PC-3 (cell line): ENCODE measurements at places on chromosomes 1 and 21. TPM values are rescaled to one million over a fixed set of nuclear protein-coding genes. Genes with fewer than 3 reads are reported as not detected.

The B3GALT2 gene
- total RNA-seq, result not detected in 2 replicates

The NUP210L gene
- total RNA-seq, result 0.04 TPM in 1 of 2 replicates, not detected in the other

The PRAMEF2 gene
- not detected in 2 replicates for total RNA-seq

DNA sequence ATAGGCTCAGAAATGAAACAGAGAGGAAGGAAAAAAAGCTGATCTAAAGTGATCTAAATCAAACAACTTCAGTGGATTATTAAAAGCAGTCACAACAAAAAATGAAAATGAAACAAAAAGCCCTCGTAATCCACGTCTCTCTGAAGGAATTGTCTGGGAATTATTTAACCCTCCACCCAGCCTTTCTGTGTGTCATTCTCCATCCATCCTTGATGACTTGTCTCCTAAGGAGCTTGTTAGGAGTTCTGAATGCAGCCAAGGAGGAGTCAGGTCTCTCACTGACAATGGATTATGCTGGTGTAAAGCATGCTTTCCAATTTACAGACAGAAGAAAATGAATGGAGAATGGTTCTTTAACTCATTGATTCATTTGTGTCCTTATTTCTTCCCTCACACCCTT lies 359.3 kb upstream of the RUNX1 start:
- no peak for DNase-seq

DNA sequence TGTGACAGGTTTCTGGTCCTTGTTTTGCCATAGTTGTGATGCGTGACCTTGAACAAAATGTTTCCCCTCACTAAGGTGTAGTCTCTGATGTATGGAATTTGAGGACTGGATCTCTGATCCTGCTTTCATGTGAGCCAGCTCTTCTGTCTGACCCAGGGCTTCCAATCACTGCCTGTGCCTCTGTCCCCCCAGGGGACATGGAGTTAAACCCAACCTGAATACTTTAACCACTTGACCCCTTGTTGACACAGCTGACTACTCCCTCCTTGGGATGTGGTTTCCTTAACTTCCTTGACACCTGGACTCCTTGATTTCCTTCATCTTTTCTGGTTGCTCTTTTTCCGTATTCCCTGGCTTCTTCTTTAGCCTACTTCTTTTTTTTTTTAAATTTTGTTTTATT lies 36.0 kb upstream of the SSBP3 start:
- DNase-seq, result no peak

DNA sequence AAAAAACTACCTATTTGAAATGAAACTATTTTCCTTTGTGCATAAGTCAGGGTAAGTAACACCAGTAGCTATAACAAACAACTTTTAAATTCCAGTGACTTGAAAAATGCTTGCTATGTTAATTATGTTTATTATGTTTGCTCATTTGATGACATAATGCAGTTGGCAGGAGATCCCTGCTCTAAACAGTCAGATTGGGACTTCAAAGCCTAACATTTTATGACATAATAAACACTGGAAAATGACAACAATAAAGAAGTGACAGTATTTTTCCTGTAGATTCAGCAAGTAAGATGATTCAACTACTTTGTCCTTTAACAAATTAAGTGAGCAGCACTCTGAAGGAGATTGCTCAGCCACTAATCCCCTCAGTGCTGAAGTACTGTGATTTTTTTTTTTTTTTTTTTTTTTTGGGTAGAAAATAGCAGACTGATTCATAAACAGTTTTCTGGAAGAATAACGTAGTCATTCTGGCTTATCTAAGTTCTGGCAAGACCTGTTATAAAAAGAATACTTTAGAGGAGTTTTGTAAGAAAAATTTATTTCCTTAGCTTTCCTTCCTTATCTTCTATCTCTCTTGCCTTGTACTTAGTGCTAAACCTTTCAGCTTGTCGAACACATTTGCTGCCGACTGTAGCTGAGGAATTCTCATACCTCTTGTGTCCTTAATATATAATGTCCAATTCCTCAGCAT lies 207.2 kb downstream of the PTGER3 start:
- no peak for DNase-seq

GRCh38 chr1:228297822-228298221 lies 90.0 kb downstream of the OBSCN start:
- no peak for DNase-seq

DNA sequence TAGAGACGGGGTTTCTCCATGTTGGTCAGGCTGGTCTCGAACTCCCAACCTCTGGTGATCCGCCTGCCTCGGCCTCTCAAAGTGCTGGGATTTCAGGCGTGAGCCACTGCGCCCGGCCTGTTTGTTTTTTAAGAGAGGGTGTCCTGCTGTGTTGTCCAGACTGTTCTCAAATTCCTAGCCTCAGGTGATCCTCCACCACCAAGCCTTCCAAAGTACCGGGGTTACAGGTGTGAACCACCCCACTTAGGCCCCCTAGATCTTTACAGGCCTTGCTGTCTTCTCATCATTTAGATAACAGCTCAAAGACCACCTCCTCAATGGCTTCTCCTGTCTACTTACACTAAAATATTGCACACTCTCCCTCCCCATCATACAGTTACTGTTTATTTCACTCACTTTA lies 6.3 kb downstream of the SESN2 start:
- no peak for DNase-seq

DNA sequence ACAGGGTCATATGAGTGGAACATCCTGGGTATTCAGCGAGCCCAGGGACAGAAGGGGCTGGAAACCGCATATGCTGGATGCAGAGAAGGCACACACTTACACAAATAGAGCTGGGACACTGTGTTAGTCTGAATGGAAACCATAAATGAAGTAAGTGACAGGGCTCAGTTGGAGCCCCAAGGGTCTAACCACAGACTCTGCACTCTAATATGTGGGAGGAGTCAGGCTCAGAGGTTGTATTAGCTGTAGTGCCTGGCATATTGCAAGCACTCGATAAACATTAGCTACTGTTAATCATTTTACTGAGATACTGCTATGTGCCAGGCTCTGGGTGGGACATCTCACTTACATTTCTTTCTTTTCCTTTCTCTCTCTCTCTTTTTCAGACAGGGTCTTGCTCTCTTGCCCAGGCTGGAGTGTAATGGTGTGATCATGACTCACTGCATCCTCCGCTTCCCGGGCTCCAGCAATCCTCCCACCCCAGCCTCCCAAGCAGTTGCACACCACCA lies 6.5 kb upstream of the OLIG1 start:
- DNase-seq, result no peak

- peak; percentile 80 for DNase-seq
Observed at GRCh38 chr1:16078925-16079656, 5.6 kb upstream of the FAM131C start.

DNA sequence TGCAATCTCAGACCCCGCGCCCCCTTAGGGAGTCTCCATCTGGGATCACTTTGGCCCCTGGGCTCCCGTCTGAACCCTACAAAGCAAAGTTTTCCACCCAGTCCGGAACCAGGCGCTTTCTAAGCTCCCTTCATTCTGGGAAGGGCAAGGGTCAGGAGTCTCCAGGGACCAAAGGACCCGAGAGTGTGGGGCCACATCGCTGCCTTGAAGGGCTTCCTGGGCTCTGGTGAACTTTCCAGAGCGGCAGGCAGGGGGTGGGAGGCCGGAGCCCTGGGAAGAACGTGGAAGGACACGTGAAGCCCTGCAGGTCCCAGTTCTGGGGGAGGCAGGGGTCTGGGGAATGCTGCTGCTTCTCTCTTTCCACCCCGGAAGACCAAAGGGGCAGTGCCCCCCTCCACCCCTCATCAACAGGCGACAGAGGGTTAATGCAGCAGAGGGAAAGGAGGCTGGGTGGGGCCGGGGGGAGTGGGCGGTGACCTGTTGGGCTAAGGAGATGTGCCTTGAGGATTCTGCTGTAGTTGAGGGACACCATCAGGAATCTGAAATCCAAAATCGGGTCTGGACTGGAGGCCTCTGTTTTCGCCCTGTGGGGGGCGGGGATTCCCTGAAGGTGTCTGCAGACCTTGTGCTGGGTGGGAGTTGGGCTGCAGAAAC lies 734 bp downstream of the CDK18 start:
- DNase-seq, result no peak

DNA sequence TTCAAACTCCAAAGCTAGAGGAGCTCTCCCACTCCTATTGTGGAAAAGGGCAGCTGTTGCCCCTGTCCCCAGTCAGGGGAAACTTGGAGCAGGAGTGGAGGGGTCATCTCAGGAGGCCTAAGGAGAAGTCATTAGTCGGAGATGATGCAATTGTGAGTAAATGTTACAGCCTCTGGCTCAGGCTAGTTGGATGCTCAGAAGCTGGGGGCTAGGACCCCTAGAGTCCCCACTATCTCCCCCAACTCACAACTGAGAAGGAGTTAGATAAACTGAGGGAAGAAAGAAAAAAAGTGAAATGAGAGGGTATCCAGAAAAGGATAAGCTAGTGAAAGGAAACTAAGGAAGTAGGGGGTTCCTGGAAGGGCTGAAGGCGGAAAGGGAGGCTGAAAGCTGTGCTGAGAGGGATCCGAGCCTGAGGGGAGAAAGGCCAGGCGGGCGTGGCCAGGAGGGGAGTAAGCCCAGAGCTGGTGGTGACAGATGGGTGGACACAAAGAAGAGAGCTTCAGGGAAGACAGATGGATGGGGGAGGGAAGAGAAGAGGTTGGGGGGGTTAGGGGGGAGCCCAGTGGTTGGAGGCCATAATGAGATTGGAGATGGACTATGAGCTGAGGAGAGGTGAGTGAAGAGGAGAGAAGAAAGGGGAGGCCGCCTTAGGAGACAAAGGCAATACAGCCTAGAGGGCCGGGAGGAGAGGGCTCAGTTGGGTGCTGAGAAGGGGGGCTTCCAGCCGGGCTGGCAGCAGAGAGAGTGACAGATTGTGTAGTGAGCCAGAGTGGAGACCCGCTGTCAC lies 4.5 kb upstream of the NHLH1 start:
- DNase-seq, result no peak

GRCh38 chr21:44269090-44269489 lies 7.4 kb upstream of the DNMT3L start:
- no peak for DNase-seq
